ENCODE measurements at places on chromosomes 1 and 21.

GRCh38 chr1:115714572-115715141 lies 53.9 kb downstream of the CASQ2 start:
- no peak for DNase-seq

GRCh38 chr1:119115311-119115710 lies 25.1 kb downstream of the WARS2 start:
- DNase-seq, result no peak

DNA sequence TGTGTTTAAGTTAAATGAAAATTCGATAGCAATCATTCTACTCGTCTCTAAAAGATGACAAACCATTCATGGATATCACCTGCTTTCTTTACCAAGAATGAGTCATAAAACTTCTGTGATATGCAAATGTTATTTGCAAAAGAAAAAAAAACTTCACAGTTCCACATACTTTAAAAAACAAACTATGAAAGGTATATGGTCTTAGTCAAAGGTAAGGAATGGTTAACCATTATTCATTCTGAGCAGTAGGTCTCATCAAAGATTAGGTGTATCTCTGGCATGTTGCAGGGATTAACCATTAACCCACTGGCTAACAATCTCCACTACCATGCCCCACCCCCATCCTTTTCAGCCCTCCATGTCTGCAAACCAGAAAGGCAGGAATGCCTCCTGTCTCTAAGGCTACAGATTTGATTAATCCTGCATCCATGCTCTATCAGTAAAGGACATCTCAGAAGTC lies 44.4 kb downstream of the PTPN14 start:
- no peak for DNase-seq

DNA sequence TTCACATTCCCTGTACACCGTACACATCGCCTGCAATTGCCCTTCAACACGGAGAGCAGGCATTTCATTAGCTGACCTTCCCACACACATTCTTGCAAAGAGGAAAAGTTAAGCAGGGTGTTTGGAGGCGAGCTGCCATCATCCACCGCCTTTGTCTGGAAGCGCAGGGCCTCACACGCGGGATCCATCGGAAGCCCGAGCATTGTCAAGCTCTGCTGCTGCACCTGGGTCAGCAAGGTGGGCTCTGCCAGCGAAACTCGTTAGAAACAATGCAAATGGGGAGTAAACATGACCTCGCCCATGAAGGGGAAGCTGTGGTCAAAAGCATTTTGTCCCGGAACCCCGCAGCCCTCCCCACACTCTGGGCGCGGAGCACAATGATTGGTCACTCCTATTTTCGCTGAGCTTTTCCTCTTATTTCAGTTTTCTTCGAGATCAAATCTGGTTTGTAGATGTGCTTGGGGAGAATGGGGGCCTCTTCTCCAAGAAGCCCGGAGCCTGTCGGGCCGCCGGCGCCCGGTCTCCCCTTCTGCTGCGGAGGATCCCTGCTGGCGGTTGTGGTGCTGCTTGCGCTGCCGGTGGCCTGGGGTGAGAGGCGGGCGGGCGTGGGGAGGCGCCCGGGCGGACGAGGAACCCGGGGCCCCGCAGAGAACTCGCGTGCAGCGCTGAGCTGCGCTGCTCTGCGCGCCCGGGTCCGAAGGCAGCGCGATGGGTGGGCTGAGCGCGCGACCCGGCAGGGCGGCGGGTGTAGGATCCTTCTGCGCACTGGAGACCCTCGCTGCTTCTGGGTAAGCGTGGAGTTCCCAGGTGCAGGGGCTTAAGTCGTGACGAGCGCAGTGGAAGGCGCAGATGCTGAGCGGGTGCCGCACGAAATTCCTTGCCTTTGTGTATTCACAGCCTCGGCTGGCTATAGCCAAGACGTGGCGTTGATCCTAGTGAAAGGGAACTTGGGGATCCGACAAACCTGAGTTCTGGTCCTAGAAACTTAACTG lies at the start of gene CR1:
Gene CR1, plus strand, starts transcription at position 357 of the 992 bp plus-strand sequence. Its CDS starts 111 bp downstream, at position 468.
- DNase-seq, result no peak

- DNase-seq, result no peak
Measured at GRCh38 chr1:18794561-18794960, 64.9 kb downstream of the TAS1R2 start.

DNA sequence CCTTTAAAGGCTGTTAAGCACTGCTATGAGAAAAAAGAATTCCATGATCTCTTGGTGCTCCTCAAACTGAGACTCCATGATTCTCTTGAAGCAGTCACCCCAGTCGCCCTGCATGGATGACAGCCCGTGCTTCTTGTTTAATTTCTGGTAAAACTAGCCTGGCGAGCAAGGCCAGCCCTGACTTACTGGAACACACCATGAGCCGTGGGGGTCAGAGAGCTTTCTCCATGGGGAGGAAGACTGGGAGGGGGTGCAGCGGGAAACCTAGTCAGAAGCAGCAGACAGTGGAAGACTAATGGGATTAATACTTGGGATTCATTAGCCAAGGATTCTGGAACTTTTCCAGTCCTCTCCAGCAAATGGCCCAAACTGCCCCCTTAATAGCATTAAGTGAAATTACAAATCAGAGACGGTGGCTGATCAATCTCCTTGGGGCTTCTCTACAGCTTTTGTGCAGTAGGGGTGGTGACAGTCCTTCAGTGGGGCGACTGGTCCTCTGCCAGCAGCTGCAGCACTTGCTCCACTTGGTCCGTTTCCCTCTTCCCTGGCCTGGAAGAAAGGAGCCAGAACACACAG lies 57.2 kb upstream of the LRRN2 start:
- DNase-seq, result no peak

- no peak for DNase-seq
Measured at GRCh38 chr1:18666317-18666920, 35.8 kb downstream of the PAX7 start.

GRCh38 chr1:220149742-220150141 lies 55.8 kb downstream of the IARS2 start:
- DNase-seq, result no peak

DNA sequence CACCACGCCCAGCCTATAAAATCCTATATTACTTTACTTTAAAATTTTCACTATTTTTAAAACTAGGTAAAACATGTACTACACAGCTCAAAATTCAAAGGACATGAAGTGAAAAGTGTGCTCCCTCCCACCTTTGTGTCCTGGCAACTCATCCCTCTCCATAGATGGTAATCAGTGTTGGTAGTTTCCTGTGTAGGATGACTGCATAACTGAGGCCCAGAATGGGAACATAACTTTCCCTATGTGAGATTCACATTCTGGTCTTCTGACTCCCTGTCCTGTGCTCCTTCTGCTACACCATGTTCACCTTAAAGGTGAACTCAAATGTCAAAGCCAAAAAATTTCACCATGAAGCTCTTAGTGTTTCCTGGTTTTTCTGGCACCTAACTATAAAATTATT lies 39.3 kb downstream of the XKR8 start:
- no peak for DNase-seq

GRCh38 chr1:4275083-4275482 lies 375.0 kb upstream of the C1orf174 start:
- no peak for DNase-seq

DNA sequence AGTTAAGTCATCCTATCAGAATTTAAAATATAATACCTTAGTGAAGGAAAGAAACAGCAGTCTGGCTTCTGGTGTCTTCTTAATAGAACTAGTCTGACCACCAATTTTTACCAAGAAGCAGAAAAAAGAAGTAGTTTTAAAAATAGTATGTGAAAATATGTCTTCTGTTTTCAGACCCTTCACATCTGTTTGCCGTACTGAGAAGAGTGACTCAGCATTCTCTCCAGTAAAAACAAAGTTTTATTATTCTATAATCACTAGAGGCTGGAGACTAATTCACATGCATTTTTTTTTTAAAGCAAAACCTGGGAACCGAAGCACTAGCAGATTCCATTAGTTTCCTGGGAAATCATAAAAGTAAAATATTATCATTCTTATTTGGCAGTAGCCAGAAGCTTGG lies 163.8 kb downstream of the COL24A1 start:
- no peak for DNase-seq

DNA sequence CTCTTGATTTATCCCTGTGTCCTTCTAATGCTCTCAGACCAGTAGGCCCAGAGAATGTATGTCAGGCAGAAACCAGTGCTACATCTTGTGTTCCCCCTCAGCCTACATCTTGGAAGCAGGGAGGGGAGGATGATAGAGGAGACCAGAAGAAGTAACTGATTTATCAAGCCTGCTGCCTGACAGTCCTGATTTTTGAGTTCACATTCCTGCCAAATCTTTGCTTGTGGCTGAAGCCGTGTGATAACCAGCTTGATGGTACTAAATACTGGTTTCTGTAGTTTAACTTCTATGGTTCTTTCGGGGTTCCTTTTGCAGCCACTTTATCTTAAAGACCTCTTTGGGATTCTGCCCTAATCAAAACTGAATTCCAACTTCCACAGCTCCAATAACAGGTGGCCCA lies 59.7 kb upstream of the WDR26 start:
- no peak for DNase-seq

- DNase-seq, result no peak
Measured at GRCh38 chr1:12180315-12180714, 13.5 kb downstream of the TNFRSF1B start.

- DNase-seq, result no peak
Measured at GRCh38 chr1:234154320-234155251, 218.7 kb upstream of the COA6 start.

GRCh38 chr1:76262601-76263000 lies 188.1 kb downstream of the ST6GALNAC3 start:
- DNase-seq, result no peak

- no peak for DNase-seq
Measured at GRCh38 chr1:221698579-221699349, 43.1 kb downstream of the DUSP10 start.

DNA sequence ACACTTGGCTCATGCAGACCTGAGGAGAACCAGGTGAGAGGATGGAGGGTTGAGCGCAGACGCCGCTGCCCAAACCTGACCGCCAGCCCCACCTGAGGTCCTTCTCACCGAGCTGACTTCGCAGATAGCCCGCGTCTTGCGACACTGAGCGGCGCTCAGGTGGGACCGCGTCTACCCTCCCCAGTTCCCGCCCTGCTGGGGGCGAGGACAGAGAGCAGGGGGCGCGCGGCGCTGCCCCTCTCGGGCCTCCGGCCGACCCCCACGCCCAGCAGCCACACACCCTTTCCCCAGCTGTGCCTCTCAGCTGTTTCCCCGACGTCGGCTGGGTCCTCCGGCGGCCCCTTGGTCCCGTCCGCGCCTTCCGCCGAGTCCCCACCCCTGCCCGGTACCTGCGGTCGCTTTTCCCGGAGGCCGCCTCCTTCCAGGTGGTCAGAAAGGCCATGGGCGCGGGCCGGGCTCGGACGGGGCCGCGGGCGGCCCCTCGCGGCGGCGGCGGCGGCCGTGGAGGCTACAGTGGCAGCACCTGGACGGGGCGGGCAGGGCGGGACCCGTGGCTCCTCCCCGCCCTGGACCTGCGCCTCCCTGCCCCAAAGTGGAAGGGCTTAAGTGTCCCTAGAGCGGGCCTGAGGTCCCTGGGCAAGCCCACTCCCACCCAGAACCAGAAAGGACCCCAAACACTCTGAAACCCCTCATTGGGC lies 14.4 kb upstream of the TTC39A start:
- DNase-seq, result no peak

GRCh38 chr1:25927521-25928265 lies 21.5 kb upstream of the STMN1 start:
- no peak for DNase-seq

DNA sequence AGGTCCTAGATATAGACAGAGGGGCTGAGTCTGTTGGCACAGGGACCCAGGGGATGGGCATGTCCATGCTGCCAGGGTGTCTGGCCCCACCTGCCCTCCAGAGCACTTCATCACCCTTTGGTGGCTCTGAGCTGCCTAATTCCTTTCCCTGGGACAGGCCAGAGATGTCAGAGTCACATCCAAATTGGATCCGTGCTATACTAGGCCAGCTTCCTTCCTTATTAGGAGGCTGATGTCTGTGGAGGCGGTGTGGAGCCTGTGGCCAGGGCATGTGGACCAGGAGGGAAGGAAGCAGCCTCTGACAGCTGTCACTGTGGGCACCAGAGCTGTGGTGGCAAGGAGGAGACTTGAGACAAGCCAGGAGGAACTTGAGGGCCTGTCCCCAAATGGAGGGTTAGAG lies 77.7 kb upstream of the TMEM51 start:
- no peak for DNase-seq

GRCh38 chr1:186775036-186775435 lies 53.7 kb upstream of the PLA2G4A start:
- DNase-seq, result no peak

GRCh38 chr1:187157552-187157951 lies 328.8 kb downstream of the PLA2G4A start:
- no peak for DNase-seq

DNA sequence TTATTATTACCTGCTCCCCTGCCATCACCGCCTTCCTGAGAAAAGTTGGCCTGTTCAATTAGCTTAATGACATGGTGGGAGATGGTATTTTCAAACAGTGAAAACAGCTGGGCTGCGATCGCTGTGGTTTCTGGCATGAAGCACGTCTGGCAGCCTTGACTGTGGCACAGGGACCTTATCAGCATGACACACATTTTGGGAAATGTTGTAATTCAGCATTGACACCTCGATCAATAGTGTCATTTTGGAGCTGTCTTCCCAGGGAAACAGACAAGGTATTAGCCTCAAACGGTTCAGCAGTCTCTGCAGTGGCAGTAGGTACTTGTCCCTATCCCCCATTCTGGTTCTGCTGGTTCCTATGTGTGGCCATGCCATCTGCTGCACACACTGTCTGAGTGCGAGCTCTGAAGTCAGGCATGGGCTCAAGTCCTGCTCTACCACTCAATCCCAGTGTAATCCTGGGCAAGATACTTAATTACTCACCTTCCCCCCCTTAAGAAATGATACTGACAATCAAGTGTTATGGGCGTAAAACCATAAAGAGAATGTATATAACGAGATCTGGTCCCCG lies 154.5 kb upstream of the KCND3 start:
- no peak for DNase-seq

- DNase-seq, result no peak
Measured at GRCh38 chr1:21834666-21835065, 22.6 kb downstream of the LDLRAD2 start.

- no peak for DNase-seq
Measured at GRCh38 chr1:91529856-91530255, 29.2 kb downstream of the CDC7 start.

DNA sequence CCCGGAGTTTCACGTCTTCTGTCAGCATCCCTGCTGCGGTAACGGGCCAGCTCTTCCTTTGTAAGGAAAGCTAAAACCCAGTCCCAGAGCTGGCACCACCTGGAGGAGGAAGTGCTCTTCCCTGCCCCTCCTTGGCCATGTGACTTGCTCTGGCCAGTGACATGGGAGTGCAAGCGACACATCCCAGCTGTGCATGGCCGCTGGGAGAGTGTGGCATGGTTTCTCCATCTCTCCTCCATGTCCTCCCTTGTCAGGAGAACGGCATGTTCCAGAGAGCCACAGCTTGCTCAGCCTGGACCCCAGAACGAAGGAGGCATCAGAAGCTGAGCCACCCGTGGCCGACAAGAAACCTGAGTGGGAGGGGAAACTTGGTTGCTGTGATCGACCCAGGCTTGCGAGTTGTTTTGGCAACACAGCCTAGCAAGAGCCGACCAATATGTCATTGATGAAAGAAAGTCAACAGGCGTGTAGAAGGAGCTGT lies 2.7 kb upstream of the PRXL2B start:
- DNase-seq, result peak; percentile 18

All from T-helper 17 cell (primary cell).